ENCODE measurements at places on chromosomes 2 and 18.
A peak's percentile ranks its signal among the peaks of the same experiment; 100 is the strongest.

GRCh38 chr2:173716458-173717052 lies 248.6 kb downstream of the SP3 start:
- DNase-seq: no peak

DNA sequence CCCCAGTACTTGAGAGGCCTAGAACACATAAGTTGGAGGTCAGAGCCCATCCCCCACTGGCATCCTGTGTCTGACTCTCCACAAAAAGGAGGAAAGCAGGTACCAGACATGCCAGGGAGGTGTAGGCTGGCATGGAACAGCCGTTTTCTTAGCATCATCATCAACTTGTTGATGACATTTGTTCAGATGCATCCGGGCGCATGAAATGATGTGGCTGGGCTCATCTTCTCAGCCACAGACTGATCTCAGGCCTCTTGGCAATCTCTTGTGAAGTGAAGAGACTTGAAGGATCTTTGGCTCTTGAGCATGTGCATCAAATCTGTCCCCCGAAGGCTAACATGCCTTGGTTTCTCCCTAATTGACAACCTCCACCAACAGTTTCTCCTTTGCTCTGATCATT lies 243.3 kb downstream of the TSN start:
- no peak for DNase-seq

- peak; percentile 72 for DNase-seq
Observed at GRCh38 chr2:24083567-24084385, 858 bp downstream of the TP53I3 start.

- DNase-seq: peak; percentile 83
Observed at GRCh38 chr2:232502911-232503808, 15.5 kb upstream of the ECEL1 start.

DNA sequence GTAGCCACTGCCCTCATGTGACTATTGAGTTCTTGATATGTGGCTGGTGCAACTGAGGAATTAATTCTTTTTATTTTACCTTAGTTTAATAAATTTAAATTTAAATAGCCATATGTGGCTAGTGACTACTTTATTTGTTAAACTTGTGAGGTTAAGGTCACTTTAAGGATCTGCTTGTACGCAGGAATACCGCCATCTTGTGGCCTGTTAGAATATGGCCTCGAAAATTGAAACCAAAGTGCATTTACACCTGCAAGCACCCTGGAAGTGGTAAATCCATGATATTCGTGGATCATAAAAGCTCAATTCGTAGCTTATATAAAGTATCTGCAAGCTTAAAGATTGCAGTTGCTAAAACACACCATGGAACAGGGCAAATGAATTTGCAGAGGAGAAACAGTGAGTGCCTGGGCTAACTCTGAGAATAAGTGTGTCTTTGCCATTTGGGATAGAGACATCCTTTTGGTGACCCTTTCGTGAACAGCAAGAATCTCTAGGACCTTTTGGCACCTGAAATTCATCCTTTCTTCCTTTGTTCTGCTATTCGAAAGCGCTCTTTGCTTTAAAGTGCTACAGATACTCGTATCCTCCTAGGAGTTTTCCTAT lies 59.9 kb upstream of the REG3A start:
- DNase-seq: peak; percentile 69

- no peak for DNase-seq
Observed at GRCh38 chr2:181281206-181281832, 175.9 kb upstream of the ITGA4 start.
